ENCODE measurements at places on chromosomes 12 and 14. TPM values are rescaled to one million over a fixed set of nuclear protein-coding genes. Genes with fewer than 3 reads are reported as not detected.

Gene PPP1R1A
- total RNA-seq: 4.0 TPM

Gene USP15
- 62.7 TPM for total RNA-seq

GRCh38 chr14:99192028-99192621 lies 79.9 kb downstream of the BCL11B start:
- DNase-seq: peak; percentile 50

GRCh38 chr12:45269412-45269751 lies 53.5 kb downstream of the ANO6 start:
- DNase-seq: no peak

- DNase-seq: no peak
These were observed 165.2 kb downstream of the TSPAN9 start for GRCh38 chr12:3242199-3242863.

GRCh38 chr12:42541965-42542364 lies 47.6 kb downstream of the PRICKLE1 start:
- no peak for DNase-seq

DNA sequence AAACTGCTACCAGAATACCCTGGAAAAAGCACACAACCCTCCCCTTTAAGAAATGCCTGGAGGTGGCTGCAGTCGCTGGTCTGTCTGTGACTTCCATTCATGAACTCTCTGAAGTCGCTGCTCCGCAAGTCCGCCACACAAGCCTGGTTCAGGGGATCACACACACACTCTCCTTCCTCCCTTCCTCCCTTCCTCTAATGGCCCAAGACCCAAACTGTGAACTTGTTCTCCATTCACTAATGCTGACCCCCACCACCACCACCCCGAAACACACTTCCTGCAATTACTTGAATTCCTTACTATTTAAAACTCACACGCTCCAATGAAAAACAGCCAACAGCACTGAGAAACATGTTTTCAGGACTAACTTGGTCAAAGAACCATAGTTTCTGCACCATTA lies 1.0 kb upstream of the LMO3 start:
- DNase-seq: no peak
